ENCODE measurements at places on chromosomes 13 and 19. TPM values are rescaled to one million over a fixed set of nuclear protein-coding genes. Genes with fewer than 3 reads are reported as not detected.

- H3K27me3 ChIP-seq, result no peaks in the 10 kb centered on the region
- H3K27ac ChIP-seq, result no peak overlapping the region
- no peak overlapping the region for H3K4me3 ChIP-seq
- no peaks in the 10 kb centered on the region for H3K36me3 ChIP-seq
- DNase-seq, result no peak
- no peaks in the 10 kb centered on the region for H3K4me1 ChIP-seq
Measured at GRCh38 chr13:62682788-62683187, 1267.1 kb upstream of the PCDH20 start.

- H3K4me1 ChIP-seq, result no peaks in the 10 kb centered on the region
- no peak overlapping the region for H3K27ac ChIP-seq
- no peaks in the 10 kb centered on the region for H3K27me3 ChIP-seq
- H3K36me3 ChIP-seq, result no peaks in the 10 kb centered on the region
Measured at GRCh38 chr13:19182536-19182935, 912 bp upstream of the TUBA3C start.

GRCh38 chr13:98543378-98544103 is 33.4 kb downstream of the STK24 start:
- H3K4me3 ChIP-seq, result no peak overlapping the region
- H3K27me3 ChIP-seq, result no peaks in the 10 kb centered on the region
- H3K36me3 ChIP-seq, result no peaks in the 10 kb centered on the region
- no peak overlapping the region for H3K27ac ChIP-seq

GRCh38 chr13:76123548-76123947 is 487.4 kb downstream of the LMO7 start:
- DNase-seq, result no peak
- H3K4me1 ChIP-seq, result no peaks in the 10 kb centered on the region
- H3K27ac ChIP-seq, result no peak overlapping the region
- no peak overlapping the region for H3K4me3 ChIP-seq

DNA sequence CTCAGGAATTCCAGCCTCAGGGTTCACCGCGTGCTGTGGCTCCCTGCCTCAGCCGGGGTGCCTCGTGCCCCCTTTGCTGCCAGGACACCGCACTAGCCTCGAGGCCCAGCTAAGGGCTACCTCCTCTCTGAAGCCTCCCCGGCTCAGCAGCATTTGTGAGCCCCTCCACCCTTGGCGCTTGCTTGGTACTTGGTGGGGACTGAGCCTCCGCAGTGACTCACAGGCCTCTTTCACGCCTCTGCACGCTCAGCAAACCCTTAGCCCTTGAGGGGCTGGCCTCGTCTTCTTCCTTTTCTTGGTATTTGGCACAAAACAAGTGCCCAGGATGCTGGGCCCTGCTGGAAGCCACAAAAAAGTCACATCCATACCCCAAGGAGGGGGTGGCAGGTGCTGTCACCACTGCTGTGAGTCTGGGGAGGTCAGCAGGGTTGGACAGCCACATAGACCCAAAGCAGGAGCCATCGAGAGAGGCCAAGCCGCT is 85.4 kb upstream of the TM9SF2 start:
- DNase-seq, result no peak
- no peak overlapping the region for H3K4me3 ChIP-seq
- no peaks in the 10 kb centered on the region for H3K27me3 ChIP-seq
- no peaks in the 10 kb centered on the region for H3K4me1 ChIP-seq
- H3K36me3 ChIP-seq, result no peaks in the 10 kb centered on the region

GRCh38 chr13:78241278-78241919 is 322.8 kb upstream of the EDNRB start:
- no peaks in the 10 kb centered on the region for H3K27me3 ChIP-seq
- H3K27ac ChIP-seq, result no peak overlapping the region
- no peaks in the 10 kb centered on the region for H3K36me3 ChIP-seq
- no peak overlapping the region for H3K4me3 ChIP-seq
- no peaks in the 10 kb centered on the region for H3K4me1 ChIP-seq

DNA sequence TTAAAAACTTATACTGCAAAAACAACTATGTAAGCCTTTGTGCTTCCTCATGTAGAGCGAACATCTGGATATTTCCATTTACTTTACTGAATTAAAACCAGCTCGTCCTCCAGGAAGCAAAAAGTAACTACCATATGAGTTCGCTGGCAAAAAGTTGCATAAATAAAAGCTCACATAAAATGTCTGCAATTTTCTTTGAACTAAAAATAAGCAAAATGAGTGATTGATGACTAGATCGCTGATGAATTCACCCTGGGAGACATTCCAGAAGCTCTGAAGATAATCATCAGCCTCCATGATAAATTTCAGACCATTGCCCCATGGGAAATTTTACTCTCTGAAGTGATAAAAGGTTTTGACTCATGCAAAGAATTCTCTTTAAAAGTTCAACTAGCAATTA is 67.3 kb upstream of the SACS start:
- no peaks in the 10 kb centered on the region for H3K36me3 ChIP-seq
- DNase-seq, result peak; percentile 35

GRCh38 chr13:41588448-41588847 is 131.1 kb downstream of the RGCC start:
- DNase-seq, result no peak
- H3K4me3 ChIP-seq, result no peak overlapping the region
- no peaks in the 10 kb centered on the region for H3K27me3 ChIP-seq
- no peaks in the 10 kb centered on the region for H3K4me1 ChIP-seq
- H3K36me3 ChIP-seq, result peaks cover 18% of the 10 kb centered on the region

DNA sequence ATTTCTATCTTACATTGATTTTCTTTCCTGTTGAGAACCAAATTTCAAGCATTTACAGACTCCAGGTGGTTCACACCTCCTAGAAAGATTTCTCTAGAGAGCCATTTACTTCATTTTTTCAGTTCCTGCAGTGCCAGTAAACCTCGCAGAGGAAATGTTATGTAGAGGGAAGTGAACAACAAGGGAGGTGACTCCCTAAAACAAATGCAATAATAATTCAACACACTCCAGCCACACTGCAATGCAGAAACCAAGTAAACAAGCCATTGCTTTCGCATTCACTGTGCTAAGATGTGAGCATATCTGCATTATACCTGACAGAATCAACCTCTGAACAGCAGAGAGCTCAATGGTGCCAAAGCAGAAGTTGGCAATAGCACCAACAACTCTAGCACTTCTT is 215.1 kb downstream of the RBM26 start:
- H3K27ac ChIP-seq, result no peak overlapping the region
- no peaks in the 10 kb centered on the region for H3K27me3 ChIP-seq
- H3K4me3 ChIP-seq, result no peak overlapping the region
- no peaks in the 10 kb centered on the region for H3K36me3 ChIP-seq

GRCh38 chr13:93736909-93737308 is 510.3 kb downstream of the GPC6 start:
- H3K4me3 ChIP-seq, result no peak overlapping the region
- no peak overlapping the region for H3K27ac ChIP-seq

- no peaks in the 10 kb centered on the region for H3K36me3 ChIP-seq
- H3K4me1 ChIP-seq, result peaks cover 15% of the 10 kb centered on the region
- H3K4me3 ChIP-seq, result peak overlapping the region; percentile 47
- peaks cover 10% of the 10 kb centered on the region for H3K27me3 ChIP-seq
- peak overlapping the region; percentile 39 for H3K27ac ChIP-seq
Measured at GRCh38 chr13:112968380-112968909, 569 bp upstream of the MCF2L start.

DNA sequence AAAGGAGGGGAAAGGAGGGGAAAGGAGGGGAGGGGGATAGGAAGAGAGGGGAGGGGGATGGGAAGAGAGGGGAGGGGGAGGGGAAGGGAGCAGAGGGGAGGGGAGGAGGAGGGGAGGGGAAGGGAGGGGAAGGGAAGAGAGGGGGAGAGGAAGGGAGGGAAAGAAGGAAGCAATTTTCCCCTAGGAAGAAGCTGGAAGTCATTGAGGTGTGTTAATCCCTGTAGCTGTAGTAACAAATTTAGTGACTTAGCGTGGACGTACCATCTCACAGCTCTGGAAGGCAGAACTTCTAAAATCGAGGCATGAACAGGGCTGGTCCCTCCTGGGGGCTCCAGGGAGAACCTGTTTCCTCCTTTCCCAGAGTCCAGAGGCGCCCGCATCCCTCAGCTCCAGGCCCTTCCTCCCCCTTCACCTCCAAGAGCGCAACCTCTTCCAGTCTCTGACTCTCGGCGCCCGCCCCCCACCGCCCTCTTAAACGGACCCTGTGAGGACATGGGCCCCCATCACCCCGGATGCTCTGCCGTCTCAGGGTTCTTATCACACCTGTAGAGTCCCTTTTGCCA is 5.6 kb upstream of the CDC34 start:
- H3K4me3 ChIP-seq, result no peak overlapping the region
- no peaks in the 10 kb centered on the region for H3K36me3 ChIP-seq
- DNase-seq, result no peak
- no peak overlapping the region for H3K27ac ChIP-seq
- peaks cover 5% of the 10 kb centered on the region for H3K4me1 ChIP-seq

DNA sequence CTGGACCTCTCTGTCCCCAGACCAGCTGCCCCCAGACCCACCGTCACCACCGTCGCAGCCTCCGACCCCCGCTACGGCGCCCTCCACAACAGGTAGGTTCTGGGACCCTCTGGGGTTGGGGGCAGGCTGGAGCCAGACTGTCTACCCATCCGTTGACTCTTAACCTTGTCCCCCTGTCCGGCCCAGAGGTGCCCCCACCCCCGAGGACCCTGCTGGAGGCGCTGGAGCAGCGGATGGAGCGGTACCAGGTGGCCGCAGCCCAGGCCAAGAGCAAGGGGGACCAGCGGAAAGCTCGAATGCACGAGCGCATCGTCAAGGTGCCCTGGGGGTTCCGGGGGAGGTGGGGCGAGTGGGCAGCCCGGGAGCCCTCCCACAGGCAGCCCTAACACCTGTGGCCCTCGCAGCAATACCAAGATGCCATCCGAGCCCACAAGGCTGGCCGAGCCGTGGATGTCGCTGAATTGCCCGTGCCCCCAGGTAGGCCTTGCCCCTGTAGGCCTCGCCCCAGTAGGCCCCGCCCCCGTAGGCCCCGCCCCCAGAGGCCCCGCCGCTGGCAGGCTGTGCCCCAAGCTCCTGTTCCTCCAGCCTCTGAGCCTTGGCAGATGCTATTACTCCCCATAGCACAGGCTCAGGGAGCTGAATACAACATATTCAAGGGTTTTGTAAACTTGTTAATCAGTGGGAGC is 12.9 kb downstream of the CC2D1A start:
- no peaks in the 10 kb centered on the region for H3K36me3 ChIP-seq
- peaks cover 5% of the 10 kb centered on the region for H3K4me1 ChIP-seq
- no peak overlapping the region for H3K4me3 ChIP-seq
- no peak for DNase-seq
- no peaks in the 10 kb centered on the region for H3K27me3 ChIP-seq

- DNase-seq, result no peak
- H3K27ac ChIP-seq, result peak overlapping the region; percentile 80
- peaks cover 40% of the 10 kb centered on the region for H3K4me1 ChIP-seq
- peak overlapping the region; percentile 77 for H3K4me3 ChIP-seq
- H3K27me3 ChIP-seq, result no peaks in the 10 kb centered on the region
Measured at GRCh38 chr19:34364462-34364829, 550 bp upstream of the GPI start.

- peak overlapping the region; percentile 91 for H3K4me3 ChIP-seq
- H3K27me3 ChIP-seq, result no peaks in the 10 kb centered on the region
- H3K27ac ChIP-seq, result peak overlapping the region; percentile 86
- H3K36me3 ChIP-seq, result peaks cover 17% of the 10 kb centered on the region
- peak; percentile 39 for DNase-seq
Measured at GRCh38 chr19:55116232-55116858, 1.1 kb downstream of the PPP1R12C start.

DNA sequence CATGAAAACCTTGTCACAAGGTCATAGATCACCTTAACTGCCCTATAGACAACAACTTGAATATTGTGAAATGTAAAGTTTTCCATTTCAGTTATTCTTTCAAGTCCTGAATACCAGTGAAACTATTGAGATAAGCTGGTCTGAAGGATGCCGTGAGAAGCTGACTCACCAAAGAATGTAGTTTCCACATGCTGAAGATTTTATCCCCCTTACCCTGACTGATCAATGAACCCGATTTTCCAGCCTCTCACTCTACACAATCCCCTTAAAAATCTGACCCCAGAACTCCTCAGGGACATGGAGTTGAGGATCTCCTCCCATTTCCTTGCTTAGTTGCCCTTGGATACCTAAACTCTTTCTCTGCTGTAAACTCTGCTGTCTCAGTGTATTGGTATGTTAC is 67.5 kb downstream of the POSTN start:
- H3K27ac ChIP-seq, result no peak overlapping the region
- no peak overlapping the region for H3K4me3 ChIP-seq
- no peaks in the 10 kb centered on the region for H3K36me3 ChIP-seq
- no peak for DNase-seq
- H3K4me1 ChIP-seq, result no peaks in the 10 kb centered on the region

GRCh38 chr13:32228330-32229041 is 86.7 kb downstream of the ZAR1L start:
- no peak overlapping the region for H3K27ac ChIP-seq
- no peaks in the 10 kb centered on the region for H3K27me3 ChIP-seq
- no peak for DNase-seq
- no peaks in the 10 kb centered on the region for H3K4me1 ChIP-seq

- H3K36me3 ChIP-seq, result peaks cover 23% of the 10 kb centered on the region
- peaks cover 7% of the 10 kb centered on the region for H3K4me1 ChIP-seq
- no peaks in the 10 kb centered on the region for H3K27me3 ChIP-seq
- H3K4me3 ChIP-seq, result peak overlapping the region; percentile 34
- peak; percentile 88 for DNase-seq
Measured at GRCh38 chr19:14089662-14090508, 666 bp downstream of the SAMD1 start.

DNA sequence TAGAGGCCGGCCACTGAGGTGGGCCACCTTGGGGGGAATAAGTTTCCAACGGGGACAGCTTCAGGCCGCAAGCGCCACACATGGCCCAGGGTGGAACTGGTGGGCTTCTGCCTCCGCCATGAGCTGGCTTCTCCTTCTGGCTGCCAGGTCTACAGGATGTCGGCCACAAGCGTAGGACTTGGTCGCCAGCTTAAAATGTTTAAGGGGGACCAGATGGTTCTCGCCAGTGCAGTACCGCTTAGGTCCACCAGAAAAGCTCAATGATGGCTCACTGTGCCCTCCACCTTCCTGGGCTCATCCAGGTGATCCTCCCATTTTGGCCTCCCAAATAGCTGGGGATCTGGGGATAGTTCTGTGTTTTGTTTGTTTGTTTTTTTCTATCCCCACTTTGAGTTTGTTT is 38.7 kb upstream of the ZNF254 start:
- no peak overlapping the region for H3K27ac ChIP-seq
- no peaks in the 10 kb centered on the region for H3K4me1 ChIP-seq
- H3K4me3 ChIP-seq, result no peak overlapping the region
- H3K36me3 ChIP-seq, result peaks cover 90% of the 10 kb centered on the region

Gene EDNRB
- 72.7 TPM for total RNA-seq

Gene HPN
- 40.3 TPM for total RNA-seq

Gene P2RY11
- 8.4 TPM for total RNA-seq

Gene OR7D4
- not detected for total RNA-seq

Gene KLK3
- total RNA-seq, result not detected

Gene CEACAM16
- total RNA-seq, result 0.20 TPM
